ENCODE measurements at places on chromosomes 3 and 15. TPM values are rescaled to one million over a fixed set of nuclear protein-coding genes. Genes with fewer than 3 reads are reported as not detected.
A peak's percentile ranks its signal among the peaks of the same experiment; 100 is the strongest.

DNA sequence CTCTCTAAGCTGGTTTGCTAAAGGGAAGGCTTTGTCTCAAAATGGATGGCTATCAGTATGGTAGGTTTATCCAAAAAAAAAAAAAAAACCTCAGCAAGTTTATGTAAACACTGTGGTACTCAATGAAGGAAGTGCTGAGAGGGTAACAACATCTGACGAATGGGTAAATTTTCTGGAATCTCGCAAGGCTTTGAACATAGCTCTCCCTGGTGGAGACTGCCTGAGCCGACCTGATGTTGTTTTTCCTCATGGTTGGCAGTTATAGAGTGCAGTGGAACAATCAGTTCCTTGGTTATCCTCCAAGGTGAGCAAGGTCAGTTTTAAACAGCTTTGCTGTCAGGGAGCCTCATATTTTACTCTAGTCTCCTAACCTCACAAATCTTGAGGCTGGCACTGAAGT lies 94.6 kb downstream of the ZPLD1 start:
- no peak for DNase-seq
- no peaks in the 10 kb centered on the region for H3K36me3 ChIP-seq
- H3K27ac ChIP-seq = no peak overlapping the region

DNA sequence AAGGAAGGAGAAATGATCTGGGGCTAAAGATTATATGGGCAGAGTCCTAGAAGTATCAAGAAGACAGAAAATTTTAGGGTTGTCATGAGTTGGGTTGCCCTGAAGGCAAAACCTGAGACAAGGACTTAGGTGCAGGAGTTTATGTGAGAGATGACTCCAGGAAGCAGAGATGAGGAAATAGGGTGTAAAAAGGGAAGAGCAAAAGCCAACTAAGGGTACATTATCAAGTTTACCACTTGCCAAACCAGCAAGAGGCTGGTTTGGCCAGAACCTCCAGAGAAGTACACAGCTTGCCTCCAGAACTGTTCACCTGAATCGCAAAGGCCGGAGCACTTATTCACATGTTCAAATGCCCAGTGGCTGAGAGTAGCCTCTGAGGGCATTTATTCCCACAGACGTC lies 116.7 kb downstream of the FHIT start:
- no peak overlapping the region for H3K27ac ChIP-seq
- H3K36me3 ChIP-seq = no peaks in the 10 kb centered on the region
- no peaks in the 10 kb centered on the region for H3K4me1 ChIP-seq
- no peak for DNase-seq
- H3K4me3 ChIP-seq = no peak overlapping the region

- DNase-seq = no peak
- no peaks in the 10 kb centered on the region for H3K27me3 ChIP-seq
- no peak overlapping the region for H3K4me3 ChIP-seq
- H3K4me1 ChIP-seq = peaks cover 13% of the 10 kb centered on the region
- H3K27ac ChIP-seq = no peak overlapping the region
- H3K36me3 ChIP-seq = no peaks in the 10 kb centered on the region
Observed at GRCh38 chr15:58537033-58537432, 105.2 kb downstream of the LIPC start.

GRCh38 chr15:87349181-87349580 lies 907.4 kb downstream of the NTRK3 start:
- no peaks in the 10 kb centered on the region for H3K27me3 ChIP-seq
- no peaks in the 10 kb centered on the region for H3K4me1 ChIP-seq
- no peak overlapping the region for H3K27ac ChIP-seq
- H3K4me3 ChIP-seq = no peak overlapping the region
- DNase-seq = no peak

DNA sequence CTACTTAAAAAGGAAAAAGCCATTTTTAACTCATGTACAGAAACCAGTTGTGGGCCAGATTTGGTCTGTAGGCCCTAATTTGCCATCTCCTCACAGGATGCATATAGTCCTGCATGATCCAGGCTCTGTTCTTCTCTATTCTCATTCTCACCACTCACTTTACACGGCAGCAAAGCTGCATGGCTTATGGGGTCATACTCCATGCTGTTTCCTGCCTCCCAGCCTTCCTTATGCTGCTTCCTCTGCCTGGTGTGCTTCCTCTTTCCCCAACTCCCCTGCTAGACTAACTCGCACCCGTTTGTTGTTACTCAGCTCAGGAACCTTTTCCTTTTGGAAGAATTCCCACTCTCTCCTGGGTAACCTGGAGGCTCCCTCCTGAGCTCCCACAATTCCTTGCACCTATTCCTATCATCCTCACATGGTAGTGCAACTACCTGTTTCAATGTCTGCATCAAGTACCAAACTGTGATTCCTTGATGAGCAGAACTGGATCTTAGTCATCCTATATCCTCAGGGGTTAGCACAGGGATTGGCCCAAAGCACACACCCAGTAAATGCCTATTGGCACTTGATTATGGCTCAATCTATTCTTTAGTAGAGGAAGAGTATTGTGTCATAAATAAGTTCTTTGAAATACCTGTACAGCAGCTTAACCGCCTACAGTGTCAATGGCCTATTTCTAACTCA lies 172.1 kb upstream of the MITF start:
- H3K4me1 ChIP-seq = no peaks in the 10 kb centered on the region
- DNase-seq = no peak
- no peaks in the 10 kb centered on the region for H3K27me3 ChIP-seq
- H3K4me3 ChIP-seq = no peak overlapping the region
- no peak overlapping the region for H3K27ac ChIP-seq

DNA sequence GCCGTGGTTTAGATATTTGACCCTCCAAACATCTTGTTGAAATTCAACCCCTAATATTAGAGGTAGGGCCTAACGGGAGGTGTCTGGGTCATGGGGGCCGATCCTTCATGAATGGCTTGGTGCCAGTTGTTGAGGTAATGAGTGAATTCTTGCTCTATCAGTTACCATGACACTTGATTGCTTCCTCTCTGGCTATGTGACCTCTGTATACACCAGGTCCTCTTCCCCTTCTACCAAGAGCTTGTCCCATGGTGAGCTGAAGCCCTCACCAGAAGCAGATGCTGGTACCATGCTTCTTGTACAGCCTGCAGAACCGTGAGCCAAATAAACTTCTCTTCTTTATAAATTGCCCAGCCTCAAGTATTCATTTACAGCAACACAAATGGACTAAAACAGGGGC lies 41.8 kb upstream of the TIPARP start:
- H3K27ac ChIP-seq = no peak overlapping the region
- H3K36me3 ChIP-seq = no peaks in the 10 kb centered on the region
- H3K4me1 ChIP-seq = peaks cover 42% of the 10 kb centered on the region
- H3K4me3 ChIP-seq = no peak overlapping the region
- no peak for DNase-seq

- no peak for DNase-seq
- no peak overlapping the region for H3K4me3 ChIP-seq
- H3K27me3 ChIP-seq = no peaks in the 10 kb centered on the region
Observed at GRCh38 chr15:71078506-71079207, 36.6 kb upstream of the THSD4 start.

DNA sequence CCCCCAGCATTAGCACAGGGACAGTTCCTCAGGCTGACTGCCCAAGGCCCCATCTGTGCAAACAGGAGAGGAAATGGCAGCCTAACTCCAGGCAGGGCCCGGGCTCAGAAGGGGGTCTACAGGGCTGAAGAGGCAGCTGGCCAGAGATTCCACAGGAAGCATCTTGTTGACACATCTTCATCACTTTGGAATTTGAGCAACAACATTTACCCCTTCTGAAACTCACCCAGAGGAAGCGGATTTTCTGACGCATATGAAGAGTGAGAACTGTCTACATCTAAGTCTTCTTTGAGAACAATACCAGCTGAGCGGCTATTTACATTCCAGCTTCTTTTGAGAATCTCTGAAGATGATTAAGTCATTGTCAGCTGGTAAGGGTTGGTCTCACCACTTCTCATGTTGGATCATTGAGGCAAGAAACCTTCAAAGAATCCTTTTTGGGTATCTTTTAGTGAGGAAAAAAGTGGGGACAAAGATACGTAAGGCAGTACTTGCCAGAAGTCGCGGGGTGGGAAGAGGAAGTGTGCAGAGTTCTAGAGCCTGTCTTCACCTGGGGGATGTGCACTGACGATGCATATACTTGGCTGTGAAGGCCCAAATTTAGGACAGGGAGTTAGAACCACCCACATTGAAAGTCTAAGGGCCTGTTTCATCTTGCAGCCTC lies 25.4 kb upstream of the SRP14 start:
- H3K4me1 ChIP-seq = peaks cover 34% of the 10 kb centered on the region
- H3K36me3 ChIP-seq = no peaks in the 10 kb centered on the region
- H3K27me3 ChIP-seq = no peaks in the 10 kb centered on the region

- H3K27me3 ChIP-seq = no peaks in the 10 kb centered on the region
- peak within 1 kb of the TSS; percentile 65 for H3K27ac ChIP-seq
- DNase-seq = peak; percentile 37
- H3K4me3 ChIP-seq = peak within 1 kb of the TSS; percentile 35
- peaks cover 37% of the 10 kb centered on the region for H3K4me1 ChIP-seq
Observed at GRCh38 chr3:64224826-64225610, at the start of gene PRICKLE2. TSS of gene PRICKLE2 (minus strand) at chr3:64225466. CDS start at chr3:64198927, 26,539 bp downstream.

DNA sequence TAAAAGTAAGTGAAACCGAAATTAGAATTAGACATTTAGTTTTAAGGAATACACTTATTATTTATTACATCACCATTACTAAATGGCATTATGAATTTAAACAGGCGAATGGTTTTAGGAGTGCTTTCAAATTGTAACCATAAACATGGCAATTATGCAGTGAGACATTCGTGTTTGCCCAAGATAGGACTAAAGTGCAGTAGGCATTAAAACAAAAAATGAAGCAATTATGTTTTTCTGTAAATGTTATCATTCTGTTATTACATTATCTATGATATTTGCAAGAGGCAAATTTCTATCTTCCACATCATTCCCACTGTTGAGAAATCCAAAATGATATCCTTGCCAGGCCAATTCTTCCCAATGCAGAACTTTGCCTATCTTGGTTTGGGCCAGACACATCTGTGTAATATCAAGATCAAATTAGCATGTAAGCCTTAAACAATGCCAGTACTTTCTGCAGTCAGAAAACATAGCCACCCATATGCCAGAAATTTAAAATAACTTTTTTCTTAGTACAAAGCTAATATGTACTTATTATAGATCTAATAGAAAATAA lies 156.9 kb downstream of the ATP8B4 start:
- H3K27me3 ChIP-seq = no peaks in the 10 kb centered on the region
- no peak overlapping the region for H3K27ac ChIP-seq
- no peak for DNase-seq
- H3K4me3 ChIP-seq = no peak overlapping the region
- no peaks in the 10 kb centered on the region for H3K36me3 ChIP-seq

GRCh38 chr15:68427963-68428362 lies 4.0 kb downstream of the ITGA11 start:
- H3K4me1 ChIP-seq = peaks cover 14% of the 10 kb centered on the region
- peaks cover 20% of the 10 kb centered on the region for H3K27me3 ChIP-seq
- DNase-seq = no peak
- H3K4me3 ChIP-seq = no peak overlapping the region
- no peaks in the 10 kb centered on the region for H3K36me3 ChIP-seq

- no peaks in the 10 kb centered on the region for H3K4me1 ChIP-seq
- H3K27me3 ChIP-seq = no peaks in the 10 kb centered on the region
- H3K4me3 ChIP-seq = no peak overlapping the region
- no peak overlapping the region for H3K27ac ChIP-seq
Observed at GRCh38 chr3:184669578-184669977, 42.3 kb downstream of the MAGEF1 start.

GRCh38 chr3:151468284-151468917 lies 7.5 kb upstream of the IGSF10 start:
- H3K4me3 ChIP-seq = no peak overlapping the region
- no peaks in the 10 kb centered on the region for H3K27me3 ChIP-seq
- no peak overlapping the region for H3K27ac ChIP-seq

- no peak for DNase-seq
- no peak overlapping the region for H3K4me3 ChIP-seq
- H3K36me3 ChIP-seq = no peaks in the 10 kb centered on the region
- no peaks in the 10 kb centered on the region for H3K4me1 ChIP-seq
Observed at GRCh38 chr3:171995486-171995885, 43.9 kb upstream of the FNDC3B start.

DNA sequence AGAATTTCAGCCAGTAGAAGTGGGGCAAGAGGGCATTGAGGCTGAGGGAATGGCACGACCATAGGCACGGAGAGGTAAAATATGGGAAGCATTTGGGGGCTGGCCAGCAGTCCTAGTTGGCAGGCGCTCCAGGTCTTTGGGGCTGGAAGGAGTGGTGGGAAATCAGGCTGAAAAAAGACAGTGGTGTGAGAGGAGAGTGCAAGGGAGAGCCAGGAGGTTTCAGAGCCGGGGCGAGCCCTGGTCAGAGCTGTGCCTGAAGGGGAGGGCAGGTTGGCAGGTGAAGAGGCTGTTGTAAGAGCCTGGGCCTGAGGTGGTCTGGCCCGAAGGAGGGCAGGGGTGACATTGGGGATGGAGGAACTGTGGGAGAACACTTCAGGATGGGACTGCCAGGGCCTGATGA lies 1.6 kb upstream of the IDH3A start:
- H3K4me3 ChIP-seq = no peak overlapping the region
- DNase-seq = peak; percentile 59
- H3K27ac ChIP-seq = peak overlapping the region; percentile 86
- H3K4me1 ChIP-seq = peaks cover 40% of the 10 kb centered on the region
- no peaks in the 10 kb centered on the region for H3K36me3 ChIP-seq

- no peak overlapping the region for H3K27ac ChIP-seq
- H3K4me3 ChIP-seq = no peak overlapping the region
- no peaks in the 10 kb centered on the region for H3K27me3 ChIP-seq
- no peak for DNase-seq
Observed at GRCh38 chr3:5613599-5613998, 426.1 kb downstream of the EDEM1 start.

DNA sequence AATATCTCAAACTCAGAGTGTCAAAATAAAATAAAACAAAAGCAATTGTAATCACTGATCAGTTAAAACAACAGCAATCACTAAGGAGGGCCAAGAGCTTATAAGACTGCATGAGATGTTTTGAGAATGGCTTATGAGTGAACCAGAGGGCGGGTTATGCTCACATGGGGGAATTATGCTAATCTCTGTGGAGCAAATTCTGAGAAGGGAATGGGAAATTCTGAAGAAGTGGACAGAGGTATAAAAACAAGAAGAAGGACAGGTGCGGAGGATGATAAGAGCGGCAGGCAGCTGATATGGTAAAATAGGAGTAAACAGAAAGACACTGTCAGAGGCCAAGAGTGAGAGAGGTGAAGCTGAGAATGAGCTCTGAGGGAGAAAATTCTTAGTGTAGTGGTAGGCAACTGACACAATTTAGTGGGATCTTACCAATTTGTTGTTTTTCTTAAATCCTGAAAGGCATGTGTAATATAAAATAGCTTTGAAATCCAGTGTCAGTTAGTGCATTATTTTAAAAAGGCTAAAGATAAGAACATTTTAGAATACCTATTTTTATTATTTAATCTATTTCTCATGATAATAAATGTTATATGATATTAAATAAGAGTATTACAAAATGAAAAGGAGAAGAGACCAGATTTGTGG lies 133.8 kb downstream of the SPATA16 start:
- no peaks in the 10 kb centered on the region for H3K36me3 ChIP-seq
- H3K4me1 ChIP-seq = no peaks in the 10 kb centered on the region
- no peaks in the 10 kb centered on the region for H3K27me3 ChIP-seq
- H3K27ac ChIP-seq = no peak overlapping the region
- no peak for DNase-seq

The SNTN gene
- total RNA-seq = not detected

The UCN2 gene
- total RNA-seq = not detected

The MESP2 gene
- not detected for total RNA-seq

The FRMD4B gene
- total RNA-seq = 1.2 TPM

The NOP10 gene
- 157 TPM for total RNA-seq

The MED12L gene
- 1.2 TPM for total RNA-seq

The CADM2 gene
- 4.4 TPM for total RNA-seq

The CNTN3 gene
- total RNA-seq = 0.36 TPM

The KCNAB1 gene
- 1.7 TPM for total RNA-seq

The RUBCN gene
- total RNA-seq = 33.1 TPM

The SENP5 gene
- total RNA-seq = 21.4 TPM

The TMEM158 gene
- total RNA-seq = 3.8 TPM

The ZNF385D gene
- 5.0 TPM for total RNA-seq

The SUCNR1 gene
- 0.20 TPM for total RNA-seq

The SLC12A1 gene
- not detected for total RNA-seq

The GOLGA6A gene
- total RNA-seq = not detected

The GRM2 gene
- 0.20 TPM for total RNA-seq

The SCAPER gene
- total RNA-seq = 34.4 TPM

Measured in gastrocnemius medialis (tissue), 4 donors.